ENCODE measurements at places on chromosomes 4 and X. TPM values are rescaled to one million over a fixed set of nuclear protein-coding genes. Genes with fewer than 3 reads are reported as not detected.

- peaks cover 3% of the 10 kb centered on the region for H3K36me3 ChIP-seq
- DNase-seq: no peak
- peak overlapping the region; percentile 17 for H3K27ac ChIP-seq
- no peak overlapping the region for H3K4me3 ChIP-seq
Observed at GRCh38 chr4:76585272-76585671, 150.2 kb downstream of the SHROOM3 start.

DNA sequence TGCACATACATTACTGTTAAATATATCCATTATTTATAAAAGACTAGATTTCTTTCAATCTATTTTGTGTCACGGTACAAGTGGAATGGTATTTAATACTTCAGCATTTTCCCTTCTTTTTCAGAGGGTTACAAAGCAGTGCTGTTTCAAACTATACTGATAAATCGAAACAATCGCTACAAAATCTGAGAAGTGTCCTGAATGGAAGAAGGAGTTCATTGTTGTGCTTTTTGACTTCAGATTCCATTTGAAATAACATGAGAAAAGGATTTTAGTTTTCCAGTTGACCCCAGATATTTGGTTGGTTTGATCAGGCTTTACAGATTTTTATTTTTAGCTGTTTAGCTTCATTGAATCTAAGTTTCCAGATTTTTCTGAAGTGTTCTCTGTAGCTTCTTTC, 292.1 kb upstream of the ANKRD50 start:
- H3K27me3 ChIP-seq: no peaks in the 10 kb centered on the region
- H3K4me1 ChIP-seq: no peaks in the 10 kb centered on the region
- no peaks in the 10 kb centered on the region for H3K36me3 ChIP-seq

DNA sequence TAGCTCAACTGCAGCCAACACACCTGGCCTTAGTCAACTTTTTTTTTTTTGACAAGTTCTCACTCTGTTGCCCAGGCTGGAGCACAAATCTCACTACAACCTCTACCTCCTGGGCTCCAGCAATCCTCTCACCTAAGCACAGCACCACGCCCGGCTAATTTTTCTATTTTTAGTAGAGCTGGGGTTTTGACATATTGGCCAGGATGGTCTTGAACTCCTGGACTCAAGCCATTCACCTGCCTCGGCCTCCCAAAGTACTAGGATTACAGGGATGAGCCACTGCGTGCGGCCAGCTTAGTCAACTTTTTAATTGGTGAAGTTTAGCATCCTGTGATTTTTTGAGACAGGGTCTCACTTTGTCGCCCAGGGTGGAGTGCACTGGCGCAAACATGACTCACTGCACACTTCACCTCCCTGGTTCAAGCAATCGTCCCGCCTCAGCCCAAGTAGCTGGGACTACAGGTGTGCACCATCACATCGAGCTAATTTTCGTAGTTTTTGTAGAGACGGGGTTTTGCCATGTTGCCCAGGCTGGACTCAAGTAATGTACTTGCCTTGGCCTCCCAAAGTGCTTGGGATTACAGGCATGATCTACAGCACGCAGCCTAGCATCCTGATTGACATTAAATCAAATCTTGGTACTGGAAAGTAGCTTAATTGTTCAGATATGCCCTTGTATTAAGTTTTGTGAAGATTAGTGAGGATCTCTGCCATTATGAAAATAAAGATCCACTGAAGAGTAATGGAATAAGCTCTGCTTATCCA, 8.3 kb downstream of the HNRNPDL start:
- peaks cover 20% of the 10 kb centered on the region for H3K36me3 ChIP-seq
- H3K4me1 ChIP-seq: peaks cover 2% of the 10 kb centered on the region
- H3K27ac ChIP-seq: no peak overlapping the region
- no peak overlapping the region for H3K4me3 ChIP-seq

- peaks cover 3% of the 10 kb centered on the region for H3K27me3 ChIP-seq
- no peaks in the 10 kb centered on the region for H3K36me3 ChIP-seq
- H3K4me1 ChIP-seq: no peaks in the 10 kb centered on the region
Observed at GRCh38 chrX:101117701-101118100, 19.7 kb downstream of the CENPI start.

- no peaks in the 10 kb centered on the region for H3K4me1 ChIP-seq
- DNase-seq: no peak
- no peaks in the 10 kb centered on the region for H3K27me3 ChIP-seq
- H3K27ac ChIP-seq: no peak overlapping the region
- H3K36me3 ChIP-seq: peaks cover 5% of the 10 kb centered on the region
Observed at GRCh38 chr4:96524311-96524875, 684.5 kb downstream of the PDHA2 start.

DNA sequence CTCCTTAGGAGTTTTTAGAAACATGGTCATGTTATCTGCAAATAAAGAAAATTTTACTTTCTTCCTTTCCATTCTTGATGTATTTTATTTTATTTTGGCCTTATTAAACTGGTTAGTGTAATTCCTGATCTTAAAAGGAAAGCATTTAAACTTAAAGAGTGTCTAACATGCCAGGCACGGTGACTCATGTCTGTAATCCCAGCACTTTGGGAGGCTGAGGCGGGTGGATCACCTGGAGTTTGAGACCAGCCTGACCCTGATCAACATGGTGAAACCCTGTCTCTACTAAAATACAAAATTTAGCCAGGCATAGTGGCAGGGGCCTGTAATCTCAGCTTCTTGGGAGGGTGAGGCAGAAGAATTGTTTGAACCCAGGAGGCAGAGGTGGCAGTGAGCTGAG, 281.3 kb downstream of the PTTG2 start:
- no peaks in the 10 kb centered on the region for H3K4me1 ChIP-seq
- H3K27ac ChIP-seq: no peak overlapping the region
- no peaks in the 10 kb centered on the region for H3K36me3 ChIP-seq
- no peaks in the 10 kb centered on the region for H3K27me3 ChIP-seq
- no peak overlapping the region for H3K4me3 ChIP-seq

- H3K27ac ChIP-seq: no peak overlapping the region
- no peak for DNase-seq
- no peaks in the 10 kb centered on the region for H3K27me3 ChIP-seq
- no peak overlapping the region for H3K4me3 ChIP-seq
- H3K4me1 ChIP-seq: peaks cover 2% of the 10 kb centered on the region
Observed at GRCh38 chr4:182684796-182685195, 232.4 kb downstream of the DCTD start.

DNA sequence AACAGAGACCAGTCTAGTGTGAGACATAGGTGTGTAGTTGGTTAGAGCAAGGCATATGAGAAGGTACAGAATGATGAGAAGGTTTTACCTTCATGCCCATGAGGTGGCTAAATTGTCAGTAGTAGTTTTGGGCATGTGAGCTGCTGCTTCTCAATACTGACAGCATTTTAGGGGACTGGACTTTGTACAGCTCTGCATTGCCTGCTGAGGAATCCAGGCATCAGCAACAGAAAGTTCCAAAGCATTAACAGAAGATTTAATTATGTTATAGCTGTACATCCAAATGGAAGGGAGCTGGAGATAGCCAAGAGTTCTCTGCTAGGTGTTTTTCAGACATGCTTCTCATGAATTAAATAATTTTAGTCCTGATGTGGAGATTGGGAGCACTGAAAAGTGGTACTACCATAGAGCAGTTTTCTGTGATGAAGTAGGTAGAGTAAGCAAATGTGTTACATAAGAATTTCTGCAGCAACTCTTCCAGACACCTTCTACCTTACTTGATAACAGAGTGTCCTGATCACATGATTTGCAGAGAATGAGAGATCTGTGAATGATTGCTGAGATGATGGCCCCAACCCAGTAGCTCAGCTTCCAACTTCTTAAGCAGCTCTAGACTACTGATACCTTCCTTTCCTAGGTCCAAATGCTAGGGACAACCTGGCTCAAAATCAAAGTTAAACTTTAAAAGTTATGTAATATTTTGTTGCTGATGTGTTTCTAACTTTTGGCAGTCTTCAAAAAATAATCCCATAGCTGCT, 30.4 kb downstream of the FNIP2 start:
- H3K4me1 ChIP-seq: no peaks in the 10 kb centered on the region
- H3K36me3 ChIP-seq: no peaks in the 10 kb centered on the region
- H3K27me3 ChIP-seq: no peaks in the 10 kb centered on the region
- H3K27ac ChIP-seq: no peak overlapping the region

GRCh38 chr4:74108457-74109115, 9.6 kb upstream of the CXCL2 start:
- no peak overlapping the region for H3K27ac ChIP-seq
- no peak for DNase-seq
- H3K4me3 ChIP-seq: no peak overlapping the region
- H3K4me1 ChIP-seq: peaks cover 6% of the 10 kb centered on the region
- H3K27me3 ChIP-seq: no peaks in the 10 kb centered on the region
- no peaks in the 10 kb centered on the region for H3K36me3 ChIP-seq

DNA sequence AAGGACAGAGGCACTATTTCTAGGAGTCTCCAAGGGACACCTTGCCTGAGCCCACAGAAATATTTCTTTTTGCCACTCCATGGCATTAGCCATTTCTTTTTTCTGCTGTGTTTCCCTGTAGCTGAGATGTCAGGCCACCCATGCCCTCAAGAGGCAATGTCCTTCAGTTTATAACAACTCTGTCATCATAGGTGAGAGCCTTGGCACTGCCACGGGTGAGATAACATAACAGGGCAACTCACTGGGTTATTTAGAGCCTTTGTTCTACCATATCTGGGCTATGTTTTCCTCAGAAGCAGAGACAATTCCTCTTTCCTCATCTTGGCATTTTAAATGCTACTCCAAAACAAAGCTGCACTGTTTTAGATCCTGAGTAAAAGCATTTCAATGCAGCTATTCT, 99.9 kb upstream of the MAOA start:
- H3K27ac ChIP-seq: no peak overlapping the region
- peaks cover 4% of the 10 kb centered on the region for H3K4me1 ChIP-seq
- no peak for DNase-seq
- no peaks in the 10 kb centered on the region for H3K36me3 ChIP-seq
- no peak overlapping the region for H3K4me3 ChIP-seq

- no peaks in the 10 kb centered on the region for H3K36me3 ChIP-seq
- no peaks in the 10 kb centered on the region for H3K27me3 ChIP-seq
- no peak for DNase-seq
Observed at GRCh38 chr4:10144966-10145365, 28.4 kb upstream of the WDR1 start.

GRCh38 chr4:112094330-112094729, 50.9 kb upstream of the FAM241A start:
- H3K4me1 ChIP-seq: no peaks in the 10 kb centered on the region
- no peak for DNase-seq
- H3K4me3 ChIP-seq: no peak overlapping the region
- no peaks in the 10 kb centered on the region for H3K27me3 ChIP-seq
- no peaks in the 10 kb centered on the region for H3K36me3 ChIP-seq

GRCh38 chr4:7029212-7029611, 14.0 kb upstream of the TADA2B start:
- no peak overlapping the region for H3K4me3 ChIP-seq
- DNase-seq: no peak
- no peaks in the 10 kb centered on the region for H3K27me3 ChIP-seq
- H3K36me3 ChIP-seq: peaks cover 86% of the 10 kb centered on the region

GRCh38 chrX:69257499-69258127, 92.4 kb upstream of the PJA1 start:
- no peak overlapping the region for H3K4me3 ChIP-seq
- peaks cover 8% of the 10 kb centered on the region for H3K27me3 ChIP-seq
- no peak for DNase-seq
- peaks cover 18% of the 10 kb centered on the region for H3K4me1 ChIP-seq
- no peaks in the 10 kb centered on the region for H3K36me3 ChIP-seq

DNA sequence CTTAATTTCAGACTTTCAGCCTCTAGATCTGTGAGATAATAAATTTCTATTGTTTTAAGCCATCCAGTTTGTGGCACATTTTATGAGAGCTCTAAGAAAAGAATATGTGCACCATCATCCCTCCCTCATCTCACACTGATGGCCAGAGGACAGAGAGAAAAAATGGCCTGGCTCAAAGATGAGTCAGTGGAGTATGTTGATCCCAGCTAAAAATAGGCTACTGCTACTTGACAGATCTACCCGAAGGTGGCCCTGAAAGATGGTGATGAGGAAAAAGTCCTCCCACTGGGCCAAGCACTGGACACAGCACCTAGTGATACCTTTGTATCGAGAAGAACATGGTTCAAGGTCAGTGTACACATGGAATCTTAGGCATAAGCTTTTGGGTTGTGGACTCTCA, 38.2 kb upstream of the DCTD start:
- no peaks in the 10 kb centered on the region for H3K27me3 ChIP-seq
- H3K4me3 ChIP-seq: no peak overlapping the region
- H3K27ac ChIP-seq: no peak overlapping the region

- no peaks in the 10 kb centered on the region for H3K36me3 ChIP-seq
- H3K27ac ChIP-seq: no peak overlapping the region
- H3K4me3 ChIP-seq: no peak overlapping the region
- H3K27me3 ChIP-seq: peaks cover 100% of the 10 kb centered on the region
- H3K4me1 ChIP-seq: peaks cover 32% of the 10 kb centered on the region
- DNase-seq: no peak
Observed at GRCh38 chr4:13533670-13534343, 10.5 kb downstream of the NKX3-2 start.

DNA sequence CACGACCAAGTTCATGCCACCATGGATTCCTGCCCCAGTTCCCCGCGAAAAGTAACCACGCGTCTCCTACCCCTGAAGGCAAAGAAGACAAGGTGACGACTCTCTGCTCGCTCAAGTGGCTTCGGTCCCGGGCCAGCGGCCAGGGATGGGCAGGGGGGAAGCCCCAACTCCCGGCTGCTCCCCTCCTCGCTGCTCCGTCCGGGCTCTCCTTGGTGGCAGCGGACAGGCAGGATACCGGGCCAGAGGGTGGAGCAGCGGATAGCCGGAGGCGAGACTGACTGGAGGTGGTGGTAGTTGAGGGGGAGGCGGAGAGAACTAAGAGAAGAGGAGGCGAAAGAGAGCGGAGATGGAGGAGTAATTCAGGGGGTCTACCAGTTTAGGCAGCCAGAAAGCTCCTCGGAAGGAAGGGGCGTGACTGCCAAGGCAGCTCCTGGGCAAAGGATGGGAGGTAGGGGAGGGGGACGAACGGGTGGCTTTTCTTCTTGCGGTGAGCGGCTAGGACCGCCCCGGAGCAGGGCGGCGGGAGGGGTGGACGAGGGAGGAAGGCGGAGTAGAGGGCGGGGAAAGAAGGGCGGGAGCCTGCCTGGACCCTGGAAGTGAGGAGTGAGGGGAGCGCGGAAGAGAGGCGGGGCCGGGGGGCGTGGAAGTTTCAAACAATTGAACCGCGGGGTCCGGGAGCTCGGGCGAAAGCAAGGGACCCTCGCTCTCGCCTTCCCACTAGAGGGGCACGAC, at the start of gene AMOT:
Gene AMOT (minus strand): TSS at position 450 of the 732 bp plus-strand sequence. CDS start 17,705 bp downstream, outside the sequence.
- H3K36me3 ChIP-seq: no peaks in the 10 kb centered on the region
- H3K4me3 ChIP-seq: peak within 1 kb of the TSS; percentile 69
- peak within 1 kb of the TSS; percentile 91 for H3K27ac ChIP-seq
- H3K4me1 ChIP-seq: no peaks in the 10 kb centered on the region

GRCh38 chrX:27918799-27919198, 62.5 kb downstream of the DCAF8L1 start:
- no peak overlapping the region for H3K4me3 ChIP-seq
- no peaks in the 10 kb centered on the region for H3K4me1 ChIP-seq
- no peak for DNase-seq
- no peak overlapping the region for H3K27ac ChIP-seq
- H3K36me3 ChIP-seq: no peaks in the 10 kb centered on the region

GRCh38 chrX:113726898-113727297, 857.0 kb upstream of the HTR2C start:
- H3K4me1 ChIP-seq: no peaks in the 10 kb centered on the region
- H3K27ac ChIP-seq: no peak overlapping the region
- no peak overlapping the region for H3K4me3 ChIP-seq
- no peak for DNase-seq

Gene ANXA10
- total RNA-seq: not detected

Gene SLC10A6
- 0.79 TPM for total RNA-seq

Gene GK
- total RNA-seq: 14.5 TPM

Gene PORCN
- 11.2 TPM for total RNA-seq

Gene TRIM61
- total RNA-seq: 3.0 TPM

Gene SPIN2A
- total RNA-seq: 4.8 TPM

Gene PAGE2B
- 0.99 TPM for total RNA-seq

Gene ZNF732
- 1.4 TPM for total RNA-seq

Gene BST1
- total RNA-seq: 13.2 TPM

Gene NXF2
- total RNA-seq: not detected

Gene GPR173
- total RNA-seq: 12.5 TPM

Gene GYG2
- total RNA-seq: 20.3 TPM

Gene CYTL1
- 4.2 TPM for total RNA-seq
